ENCODE measurements at places on chromosomes 6 and 20. TPM values are rescaled to one million over a fixed set of nuclear protein-coding genes. Genes with fewer than 3 reads are reported as not detected.
A peak's percentile ranks its signal among the peaks of the same experiment; 100 is the strongest.

RWDD1 gene
- total RNA-seq = 18.4 TPM

DNA sequence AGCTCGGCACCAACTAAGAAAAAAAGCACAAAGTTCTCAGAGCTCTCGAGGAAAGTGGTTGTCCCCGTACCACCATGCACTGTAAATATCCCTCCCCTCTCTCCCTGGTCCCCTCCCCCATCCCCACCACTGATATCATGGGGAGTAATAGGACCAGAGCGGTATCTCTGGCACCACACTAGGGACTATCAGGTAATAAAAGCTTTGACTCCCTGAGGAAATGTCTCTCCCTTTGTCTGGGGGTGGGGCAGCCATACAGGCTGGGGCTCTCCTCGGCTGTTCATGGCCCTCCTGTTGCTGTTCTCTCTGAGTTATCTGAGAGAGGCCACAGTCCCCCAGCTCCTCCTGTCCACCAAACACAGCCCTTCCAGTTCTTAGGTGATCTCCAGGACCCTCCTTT is 5.0 kb upstream of the GNRH2 start:
- H3K27me3 ChIP-seq = no peaks in the 10 kb centered on the region
- no peak overlapping the region for H3K4me3 ChIP-seq
- peaks cover 12% of the 10 kb centered on the region for H3K36me3 ChIP-seq
- no peak overlapping the region for H3K27ac ChIP-seq
- no peak for DNase-seq

CDH22 gene
- not detected for total RNA-seq

APOM gene
- 1.6 TPM for total RNA-seq

ECHDC1 gene
- total RNA-seq = 24.2 TPM

- no peaks in the 10 kb centered on the region for H3K36me3 ChIP-seq
- H3K4me1 ChIP-seq = peaks cover 2% of the 10 kb centered on the region
- no peak overlapping the region for H3K4me3 ChIP-seq
- no peak overlapping the region for H3K27ac ChIP-seq
- H3K27me3 ChIP-seq = no peaks in the 10 kb centered on the region
- DNase-seq = no peak
These were observed 107.3 kb downstream of the PRND start for GRCh38 chr20:4828830-4829513.

DNA sequence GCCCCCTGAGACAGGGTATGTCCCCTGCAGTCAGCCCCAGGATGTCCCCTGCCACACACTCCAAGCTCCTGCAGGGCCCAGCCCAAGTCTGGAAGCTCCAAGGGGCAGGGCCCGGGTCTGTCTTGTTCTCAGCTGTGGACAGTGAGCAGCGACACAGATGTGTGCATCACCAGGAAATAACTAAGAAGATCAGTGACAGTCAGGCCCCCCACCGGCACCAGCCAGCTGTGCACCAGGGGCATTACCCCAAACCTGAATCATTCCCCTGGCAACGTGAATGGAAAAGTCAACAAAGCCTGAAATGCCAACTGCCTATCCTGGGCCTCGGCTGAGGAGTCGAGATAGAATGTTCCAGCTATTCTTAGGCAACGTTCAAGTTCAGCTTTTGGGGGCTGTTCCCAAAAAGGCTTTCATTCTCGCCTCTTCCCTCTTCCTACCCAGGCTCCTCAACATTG is 105.0 kb downstream of the PREX1 start:
- no peak overlapping the region for H3K4me3 ChIP-seq
- peak; percentile 51 for DNase-seq

VSTM2L gene
- 45.8 TPM for total RNA-seq

DNA sequence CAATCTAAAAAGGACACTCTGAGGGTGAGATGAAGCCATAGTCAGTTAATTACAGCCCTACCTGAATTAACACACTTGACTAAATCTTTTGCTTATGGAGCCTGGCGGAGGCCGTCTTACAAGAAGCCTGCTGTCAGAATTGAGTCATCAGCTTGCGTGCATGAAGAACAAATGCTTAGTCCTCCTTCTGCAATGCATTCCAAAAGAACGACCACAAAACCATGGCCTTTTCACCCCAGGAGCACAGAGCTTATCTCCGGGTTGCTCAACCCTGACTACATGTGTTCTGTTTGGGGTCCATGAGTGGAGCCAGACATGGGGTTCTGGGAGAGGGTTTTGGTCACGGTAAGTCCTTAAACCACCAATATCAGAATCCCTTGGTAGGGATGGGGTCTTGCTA is 318.1 kb downstream of the CLIC5 start:
- no peak overlapping the region for H3K4me3 ChIP-seq
- DNase-seq = peak; percentile 88
- H3K27me3 ChIP-seq = no peaks in the 10 kb centered on the region
- peaks cover 17% of the 10 kb centered on the region for H3K4me1 ChIP-seq

GRCh38 chr20:8589956-8590355 is 457.9 kb downstream of the PLCB1 start:
- no peak overlapping the region for H3K27ac ChIP-seq
- H3K36me3 ChIP-seq = no peaks in the 10 kb centered on the region
- H3K4me3 ChIP-seq = no peak overlapping the region
- H3K27me3 ChIP-seq = 0 out of 2 replicates have a peak, but pooled peaks cover 9% of the 10 kb centered on the region
- 0 out of 2 replicates have a peak, but pooled peaks cover 3% of the 10 kb centered on the region for H3K4me1 ChIP-seq
- peak; percentile 49 for DNase-seq

DNA sequence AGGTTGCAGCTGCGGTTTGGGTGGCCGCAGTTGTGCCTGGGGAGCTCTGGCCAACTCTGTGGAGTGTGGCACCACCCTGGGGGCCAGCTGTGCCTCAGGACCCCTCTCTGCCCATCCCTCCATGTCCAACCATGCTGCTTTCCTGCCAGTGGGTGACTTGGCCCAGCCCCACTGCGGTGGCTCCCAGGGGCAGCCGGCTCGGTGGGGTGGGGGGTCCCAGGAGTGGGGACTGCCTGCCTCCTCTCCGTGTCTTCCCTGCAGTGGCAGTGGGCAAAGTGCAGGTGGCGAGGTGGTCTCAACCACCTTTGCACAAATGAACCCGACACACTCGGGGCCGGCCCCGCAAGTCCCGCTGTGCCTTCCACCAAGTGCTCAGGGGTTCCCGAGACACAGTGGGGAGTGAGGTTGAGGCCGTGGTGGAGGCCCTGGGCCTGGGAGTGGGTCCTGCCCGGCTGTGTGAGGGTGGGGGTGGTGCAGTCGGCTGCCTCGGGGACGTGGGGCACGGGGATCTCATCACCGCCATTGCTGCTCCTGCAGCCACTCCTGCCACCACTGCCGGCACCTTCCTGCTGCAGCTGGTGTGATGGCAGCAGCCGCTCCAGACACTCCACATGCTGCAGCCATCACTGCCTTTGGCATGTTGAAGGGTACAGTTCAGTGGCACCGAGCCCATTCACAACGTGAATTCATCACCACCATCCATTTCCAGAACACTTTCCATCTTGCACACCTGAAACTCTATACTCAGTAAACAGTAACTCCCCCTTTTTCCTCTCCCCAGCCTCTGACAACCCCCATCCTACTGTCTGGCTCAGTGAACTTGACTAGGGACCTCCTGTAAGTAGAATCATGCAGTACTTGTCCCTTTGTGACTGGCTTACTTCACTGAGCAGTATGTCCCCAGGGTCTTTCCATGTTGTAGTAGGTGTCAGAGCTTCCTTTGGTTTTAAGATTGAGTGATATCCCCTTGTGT is 10.7 kb upstream of the SLCO4A1 start:
- H3K27ac ChIP-seq = no peak overlapping the region
- H3K4me1 ChIP-seq = peaks cover 37% of the 10 kb centered on the region
- H3K4me3 ChIP-seq = no peak overlapping the region
- no peak for DNase-seq
- H3K27me3 ChIP-seq = no peaks in the 10 kb centered on the region

DNA sequence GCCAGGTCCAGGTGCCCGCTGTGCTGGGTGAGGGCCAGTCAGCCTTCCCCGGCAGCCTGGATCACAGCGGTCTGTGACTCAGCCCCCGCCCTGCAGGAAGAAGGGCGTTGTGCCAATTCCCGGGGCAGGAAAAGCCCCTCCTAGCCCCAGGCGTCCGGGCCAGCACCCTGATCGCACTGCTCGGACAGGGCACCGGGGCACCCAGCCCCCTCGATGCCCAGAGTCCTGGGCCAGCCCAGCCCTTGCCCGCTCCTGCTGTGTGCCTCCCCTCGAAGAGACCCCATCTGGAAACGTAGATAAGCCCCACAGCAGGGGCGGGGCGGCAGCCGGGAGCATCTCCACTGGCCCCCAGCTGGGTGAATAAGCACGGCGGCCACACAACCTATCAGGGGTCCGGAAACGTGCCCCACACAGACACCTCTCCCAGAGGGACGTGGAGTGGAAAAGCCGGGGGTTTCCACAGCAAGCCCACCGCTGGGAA is 9.9 kb downstream of the LAMA5 start:
- peaks cover 89% of the 10 kb centered on the region for H3K4me1 ChIP-seq
- peaks cover 36% of the 10 kb centered on the region for H3K36me3 ChIP-seq
- H3K4me3 ChIP-seq = peak overlapping the region; percentile 39
- peak overlapping the region; percentile 93 for H3K27ac ChIP-seq
- H3K27me3 ChIP-seq = no peaks in the 10 kb centered on the region

GRM4 gene
- total RNA-seq = not detected

CST5 gene
- not detected for total RNA-seq

- H3K27me3 ChIP-seq = no peaks in the 10 kb centered on the region
- H3K27ac ChIP-seq = no peak overlapping the region
- H3K36me3 ChIP-seq = no peaks in the 10 kb centered on the region
- H3K4me1 ChIP-seq = no peaks in the 10 kb centered on the region
- DNase-seq = peak; percentile 49
These were observed 286.6 kb downstream of the TENT5A start for GRCh38 chr6:81465859-81466258.

DNA sequence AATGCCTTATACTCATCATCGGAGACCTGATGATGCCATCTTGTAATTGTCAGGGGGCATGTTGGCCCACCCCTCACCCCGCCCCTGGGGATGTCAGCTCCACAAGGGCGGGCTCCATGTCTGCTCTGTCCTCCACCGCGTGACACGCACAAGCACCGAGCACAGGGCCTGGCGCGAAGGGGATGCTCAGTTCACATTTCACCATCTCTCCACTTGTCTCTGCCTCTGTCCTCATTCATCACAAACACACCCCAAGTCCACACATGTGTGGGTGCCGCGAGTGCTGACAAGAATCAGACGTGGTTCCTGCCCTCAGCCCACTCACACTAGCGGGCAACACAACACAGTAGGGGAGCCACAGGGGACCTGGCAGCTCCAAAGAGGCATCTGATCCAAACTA is 151.2 kb upstream of the PTPN1 start:
- H3K4me1 ChIP-seq = peaks cover 19% of the 10 kb centered on the region
- H3K4me3 ChIP-seq = no peak overlapping the region
- DNase-seq = no peak

GRCh38 chr6:3402310-3403237 is 54.3 kb downstream of the SLC22A23 start:
- no peak for DNase-seq
- H3K27me3 ChIP-seq = no peaks in the 10 kb centered on the region
- peaks cover 45% of the 10 kb centered on the region for H3K4me1 ChIP-seq
- no peaks in the 10 kb centered on the region for H3K36me3 ChIP-seq

GRCh38 chr6:132016396-132016795 is 65.2 kb upstream of the CCN2 start:
- H3K4me3 ChIP-seq = no peak overlapping the region
- DNase-seq = no peak
- H3K36me3 ChIP-seq = no peaks in the 10 kb centered on the region
- no peaks in the 10 kb centered on the region for H3K4me1 ChIP-seq

DNA sequence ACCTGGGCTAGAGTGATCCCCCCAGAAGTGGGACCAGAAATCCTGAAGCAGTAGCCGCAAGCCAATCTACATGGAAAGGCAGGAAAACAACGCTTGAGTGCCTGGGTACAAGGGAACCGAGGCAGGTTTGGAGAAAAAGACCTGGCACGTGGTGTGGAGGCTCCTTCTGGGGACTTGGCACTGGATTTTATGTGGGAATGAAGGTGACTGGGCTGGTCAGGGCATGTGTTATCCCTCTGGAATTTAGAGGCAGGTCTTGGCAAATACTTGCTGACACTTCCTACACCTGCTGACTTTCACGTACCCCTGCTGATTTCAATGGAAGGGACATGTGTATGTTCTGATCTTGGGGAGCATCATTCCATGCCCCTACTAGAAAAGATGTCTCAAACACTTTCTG is 25.0 kb upstream of the FAM217A start:
- no peak overlapping the region for H3K27ac ChIP-seq
- H3K36me3 ChIP-seq = no peaks in the 10 kb centered on the region
- H3K4me3 ChIP-seq = no peak overlapping the region
- H3K27me3 ChIP-seq = no peaks in the 10 kb centered on the region
- peaks cover 13% of the 10 kb centered on the region for H3K4me1 ChIP-seq

- peak; percentile 30 for DNase-seq
- H3K27ac ChIP-seq = peak within 1 kb of the TSS; percentile 30
- no peaks in the 10 kb centered on the region for H3K36me3 ChIP-seq
- no peaks in the 10 kb centered on the region for H3K27me3 ChIP-seq
- peaks cover 40% of the 10 kb centered on the region for H3K4me1 ChIP-seq
- peak within 1 kb of the TSS; percentile 85 for H3K4me3 ChIP-seq
These were observed at the start of gene AFDN for GRCh38 chr6:167826896-167827582. AFDN (plus strand) TSS chr6:167826911; CDS start chr6:167827133, 222 bp downstream.

DNA sequence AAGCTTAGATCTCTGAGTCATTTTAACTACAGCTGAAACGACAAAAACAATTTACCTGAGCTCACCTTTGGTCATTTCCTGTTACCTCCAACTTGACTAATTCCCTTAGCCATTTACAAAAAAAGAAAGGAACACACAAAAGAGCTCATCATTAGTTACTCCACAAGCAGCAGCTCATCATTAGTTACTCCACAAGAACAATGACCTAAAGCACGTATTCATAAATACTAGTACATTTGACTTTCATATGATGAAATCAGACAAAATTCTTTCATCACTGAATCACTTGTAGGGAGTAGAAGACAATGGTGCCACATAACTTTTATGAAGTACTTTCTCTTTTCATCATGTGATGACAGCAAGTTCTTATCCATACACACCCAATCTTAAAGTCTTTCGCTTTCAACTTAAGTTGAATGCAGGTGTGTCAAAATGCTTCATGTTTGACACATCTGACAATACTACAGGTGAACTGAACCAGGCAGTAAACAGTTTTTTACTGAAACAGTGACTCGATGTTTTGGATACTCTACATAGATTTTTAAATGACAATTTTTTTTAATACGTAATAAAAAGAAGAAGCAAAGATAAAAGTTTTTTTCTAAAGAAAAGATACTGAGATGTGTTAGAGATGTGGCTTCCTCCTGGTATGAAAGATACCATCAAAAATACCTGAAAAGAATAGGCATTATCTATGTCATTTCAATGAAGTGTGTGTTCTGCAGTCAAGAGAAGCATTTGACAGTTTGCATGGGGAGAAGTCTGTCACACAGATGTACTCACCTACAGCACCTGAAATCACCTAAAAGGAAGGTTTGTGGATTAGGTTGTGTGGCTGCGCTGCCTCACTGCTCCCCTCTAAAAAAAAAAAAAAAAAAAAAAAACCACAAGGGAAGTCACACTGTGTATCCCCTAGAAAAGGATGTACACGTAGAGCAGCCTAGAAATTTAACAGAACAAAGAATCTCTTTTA is 109.1 kb downstream of the PRDM1 start:
- no peaks in the 10 kb centered on the region for H3K27me3 ChIP-seq
- peak; percentile 74 for DNase-seq
- peak overlapping the region; percentile 10 for H3K4me3 ChIP-seq
- peak overlapping the region; percentile 56 for H3K27ac ChIP-seq
- peaks cover 35% of the 10 kb centered on the region for H3K4me1 ChIP-seq

GRCh38 chr6:33198853-33199436 is 1.5 kb downstream of the RXRB start:
- no peak for DNase-seq
- H3K4me3 ChIP-seq = peak overlapping the region; percentile 97
- H3K36me3 ChIP-seq = peaks cover 46% of the 10 kb centered on the region

- H3K4me3 ChIP-seq = no peak overlapping the region
- no peak for DNase-seq
- H3K27ac ChIP-seq = no peak overlapping the region
- H3K4me1 ChIP-seq = no peaks in the 10 kb centered on the region
- H3K27me3 ChIP-seq = peaks cover 12% of the 10 kb centered on the region
These were observed 455.8 kb upstream of the MAP3K7 start for GRCh38 chr6:91042656-91043055.

Measured in PC-3 (cell line).